NCI-H2107 (cell line): ENCODE measurements at places on chromosomes 1 and 21.
A peak's percentile ranks its signal among the peaks of the same experiment; 100 is the strongest.

DNA sequence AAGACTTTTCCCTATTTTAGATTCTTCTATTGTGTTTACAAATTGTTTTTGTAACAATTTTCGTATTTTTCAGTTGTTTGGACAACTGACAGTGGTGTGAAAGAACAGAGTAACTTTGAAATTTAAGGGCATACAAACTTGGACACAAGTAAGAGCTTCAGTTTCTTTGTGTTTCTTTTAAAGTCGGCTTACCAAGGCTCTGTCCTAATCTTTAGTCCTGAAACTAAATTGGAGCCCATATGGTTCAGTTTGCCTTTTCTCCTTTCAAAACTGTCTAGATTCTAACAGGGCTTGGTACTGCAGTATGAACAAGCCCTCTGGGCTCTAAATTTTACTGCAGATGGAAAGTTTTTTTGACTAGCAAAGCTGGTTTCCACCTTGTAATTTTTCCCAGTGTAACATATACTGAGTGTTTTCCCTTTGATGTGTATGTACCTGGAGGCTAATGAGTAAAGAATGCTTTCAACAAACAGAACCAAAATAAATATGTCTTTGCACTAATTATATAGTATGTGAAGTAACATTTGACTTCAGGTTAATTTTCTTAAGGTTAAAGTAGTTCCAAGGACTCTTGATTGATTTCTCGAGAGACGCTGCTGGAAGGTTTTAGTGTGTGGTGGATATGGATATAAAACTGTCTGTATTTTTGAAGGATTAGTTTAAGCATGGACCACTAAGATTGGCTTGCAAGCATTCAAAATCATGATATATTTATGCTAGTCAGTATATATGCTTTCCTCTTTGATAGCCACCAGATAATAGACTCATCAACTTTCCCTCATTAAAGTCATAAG, 4.1 kb downstream of the SNX27 start:
- DNase-seq = no peak

DNA sequence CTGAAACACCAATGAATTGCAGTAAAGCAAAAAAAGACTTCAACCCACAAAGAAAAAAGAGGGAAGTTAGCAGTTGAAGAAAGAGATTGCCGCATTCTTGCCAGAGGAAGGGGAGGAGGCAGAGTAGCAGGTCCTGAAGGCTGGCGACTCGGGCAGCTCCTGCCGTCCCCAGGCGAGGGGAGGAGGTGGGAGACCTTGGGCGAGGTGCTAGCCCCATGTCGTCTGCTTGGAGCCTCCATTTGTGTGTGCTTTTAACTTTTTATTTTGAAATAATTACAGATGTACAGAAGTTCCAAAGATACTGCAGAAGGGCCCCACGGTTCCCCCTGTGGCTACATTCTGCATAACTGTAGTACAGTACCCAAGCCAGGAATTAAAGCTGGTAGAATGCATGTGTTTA, 6.7 kb downstream of the TRPM2 start:
- no peak for DNase-seq

DNA sequence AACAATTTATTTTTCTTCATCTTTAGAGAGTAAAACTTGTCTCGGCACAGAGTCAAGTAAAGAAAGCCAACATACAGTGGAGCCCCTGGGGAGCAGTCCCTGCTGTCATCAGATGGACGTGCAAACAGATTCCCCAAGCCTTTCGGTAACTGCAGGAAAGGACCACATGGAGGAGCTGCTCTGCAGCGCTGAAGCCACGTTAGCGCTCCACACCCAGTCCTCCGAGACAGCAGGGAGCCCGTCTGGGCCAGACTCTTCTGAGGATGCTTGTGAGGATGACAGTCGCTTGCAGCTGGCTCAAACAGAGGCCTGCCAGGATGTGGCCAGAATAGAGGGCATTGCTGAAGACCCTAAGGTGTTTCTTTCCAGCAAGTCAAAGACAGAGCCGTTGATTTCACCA, 77.1 kb upstream of the SCCPDH start:
- DNase-seq = peak; percentile 47

GRCh38 chr1:22831729-22832413, 121.2 kb downstream of the EPHB2 start:
- no peak for DNase-seq

GRCh38 chr1:233368106-233368788, 40.7 kb downstream of the MAP3K21 start:
- no peak for DNase-seq

DNA sequence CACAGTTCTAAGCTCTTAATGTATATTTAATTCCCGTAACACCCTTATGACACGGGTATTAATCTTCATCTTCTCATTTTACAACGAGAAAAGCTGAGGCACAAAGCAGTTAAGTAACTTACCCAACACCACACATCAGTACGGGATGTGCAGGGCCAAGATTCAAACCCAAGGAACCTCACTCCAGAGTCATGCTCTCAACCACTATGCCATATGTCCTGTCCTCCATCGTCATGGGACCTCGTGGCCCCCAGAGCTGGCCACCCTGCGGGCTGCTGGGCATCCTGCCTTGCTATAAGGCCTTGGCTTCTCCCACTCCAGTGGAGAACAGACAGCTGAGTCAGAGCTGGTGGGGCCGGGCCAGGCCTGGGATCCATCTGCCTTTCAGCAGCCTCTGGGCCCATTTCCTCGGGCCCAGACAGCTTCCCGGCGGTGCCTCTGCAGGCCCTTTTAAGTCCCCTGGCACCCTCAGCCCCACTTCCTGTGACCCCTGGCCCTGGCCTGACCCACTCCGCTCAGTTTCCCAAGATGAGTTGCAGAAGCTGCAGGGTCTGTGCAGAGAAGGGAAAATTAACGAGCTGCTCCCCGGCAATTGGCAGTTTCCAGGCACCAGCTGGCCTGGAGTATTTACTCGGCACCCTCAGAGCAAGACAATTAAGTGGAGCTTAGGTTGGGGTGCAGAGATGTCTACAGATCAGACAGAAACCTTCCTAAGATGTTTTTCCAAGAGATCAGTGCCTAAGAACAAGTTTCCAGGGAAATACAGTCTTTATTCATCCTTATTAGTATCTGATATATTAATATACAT, 98.2 kb downstream of the EPHB2 start:
- DNase-seq = no peak

- DNase-seq = no peak
These were observed 295.3 kb downstream of the PTPRU start for GRCh38 chr1:29531596-29531995.

DNA sequence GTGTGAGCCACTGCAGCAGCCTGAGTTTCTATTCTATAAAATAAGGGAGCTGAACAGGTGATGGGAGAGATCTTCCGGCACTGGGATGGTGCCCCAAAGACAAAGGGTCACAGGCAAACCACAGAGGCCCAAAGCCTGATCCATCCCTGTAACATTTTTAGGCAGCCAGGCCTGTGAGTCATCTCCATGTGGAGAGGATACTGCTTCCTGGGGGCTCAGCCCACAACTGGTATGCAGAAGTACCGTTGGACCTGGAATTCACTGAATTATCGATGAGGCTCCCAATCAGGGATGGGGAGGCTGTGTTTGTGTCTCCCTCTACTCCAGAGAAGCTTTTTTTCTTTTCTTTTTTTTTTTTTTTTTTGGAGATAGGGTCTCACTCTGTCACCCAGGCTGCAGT, 48.8 kb upstream of the WASF2 start:
- DNase-seq = no peak

GRCh38 chr1:168373869-168374268, 93.2 kb downstream of the TBX19 start:
- no peak for DNase-seq

- DNase-seq = no peak
These were observed 102.1 kb downstream of the KCND3 start for GRCh38 chr1:111887385-111887784.

GRCh38 chr1:214314178-214314843, 33.4 kb downstream of the SMYD2 start:
- DNase-seq = no peak

- DNase-seq = no peak
These were observed 13.2 kb downstream of the AGRN start for GRCh38 chr1:1033009-1033587.
